ENCODE measurements at places on chromosomes 16 and 17. TPM values are rescaled to one million over a fixed set of nuclear protein-coding genes. Genes with fewer than 3 reads are reported as not detected.

ZNF423 gene
- total RNA-seq, result 5.7 TPM

ZG16 gene
- total RNA-seq, result not detected

TMEM98 gene
- total RNA-seq, result 196 TPM

FAHD1 gene
- total RNA-seq, result 96.2 TPM

ARHGAP23 gene
- 95.5 TPM for total RNA-seq

HS3ST2 gene
- not detected for total RNA-seq

EPN3 gene
- total RNA-seq, result not detected

CBX8 gene
- 2.8 TPM for total RNA-seq

FOXF1 gene
- 0.46 TPM for total RNA-seq

TBC1D3H gene
- not detected for total RNA-seq

PPP1R27 gene
- total RNA-seq, result not detected

VPS25 gene
- total RNA-seq, result 44.4 TPM

CSH1 gene
- not detected for total RNA-seq

PERCC1 gene
- not detected for total RNA-seq

TMEM132E gene
- 0.07 TPM for total RNA-seq

CNGB1 gene
- total RNA-seq, result not detected

AURKB gene
- total RNA-seq, result 5.5 TPM

RHOT1 gene
- 54.9 TPM for total RNA-seq

AOC3 gene
- 1.3 TPM for total RNA-seq

CACNG1 gene
- not detected for total RNA-seq

UQCRC2 gene
- total RNA-seq, result 156 TPM

CDH11 gene
- 880 TPM for total RNA-seq

Measured in smooth muscle cell of the pulmonary artery (primary cell).